Frontal cortex (tissue), 4 donors: ENCODE measurements at places on chromosomes 12 and 14. TPM values are rescaled to one million over a fixed set of nuclear protein-coding genes. Genes with fewer than 3 reads are reported as not detected.

DNA sequence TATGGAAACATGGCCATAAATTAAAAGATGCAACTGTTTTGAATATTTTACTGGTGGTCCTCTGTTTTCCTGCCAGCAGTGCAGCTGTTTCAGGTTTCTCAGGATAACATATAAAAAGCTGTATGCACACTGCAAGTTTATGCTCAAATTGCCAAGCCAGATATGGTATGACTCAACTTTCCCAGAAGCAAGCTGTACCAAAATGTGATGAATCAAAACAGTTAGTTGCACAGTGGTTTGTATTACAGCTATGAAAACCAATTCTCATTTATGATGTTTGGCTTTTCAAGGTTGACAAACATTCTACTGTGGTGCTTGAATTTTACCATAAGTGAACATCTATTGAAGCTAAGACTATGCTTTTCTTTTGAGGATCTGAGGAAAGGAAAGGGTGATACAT lies 15.5 kb downstream of the TRMT5 start:
- no peak for DNase-seq

- no peak for DNase-seq
These were observed 32.1 kb downstream of the TECPR2 start for GRCh38 chr14:102394717-102395375.

- DNase-seq: peak; percentile 14
These were observed 37.5 kb downstream of the EMP1 start for GRCh38 chr12:13233830-13234641.

DNA sequence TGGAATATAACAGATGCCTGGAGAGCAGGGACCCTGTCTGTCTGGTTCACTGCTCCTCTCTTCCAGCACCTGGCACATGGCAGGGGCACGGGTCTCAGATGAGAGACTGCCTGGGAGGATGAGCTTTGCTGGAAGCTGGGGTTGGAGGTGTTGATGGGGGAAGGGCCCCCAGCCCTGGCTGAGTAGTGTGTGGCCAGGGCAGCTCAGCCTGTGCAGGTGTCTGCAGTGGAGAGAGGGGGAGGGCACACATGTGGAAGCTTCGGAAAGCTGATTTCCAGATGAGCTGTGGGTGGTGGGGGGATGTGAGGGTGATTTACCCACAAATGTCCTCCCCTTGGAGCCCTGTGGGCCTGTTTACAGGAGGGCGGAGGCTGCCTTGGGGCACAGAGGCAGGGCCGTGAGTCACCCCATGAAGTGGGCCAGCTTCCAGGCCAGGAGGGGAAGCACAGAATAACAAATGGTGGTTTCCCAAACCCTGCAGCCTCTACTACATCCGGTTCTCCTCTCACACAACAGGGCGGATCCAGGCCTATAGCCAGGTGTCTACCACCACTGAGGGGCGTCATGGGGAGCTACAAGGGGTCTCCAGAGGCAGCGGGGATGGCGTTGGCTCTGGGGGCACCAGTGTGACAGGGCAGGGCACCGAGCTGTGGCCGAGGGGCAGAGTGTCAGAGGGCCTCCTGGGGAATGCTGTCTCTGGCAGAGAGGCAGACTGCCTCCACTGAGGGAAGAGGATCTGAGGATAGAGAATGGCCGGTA lies 11.0 kb downstream of the KRT7 start:
- DNase-seq: no peak

WNT1 gene
- total RNA-seq: not detected

ADCY6 gene
- 25.7 TPM for total RNA-seq

- DNase-seq: peak; percentile 21
These were observed 23.0 kb downstream of the PDE6H start for GRCh38 chr12:14995583-14996425.

GRCh38 chr14:31166271-31166561 lies 41.4 kb downstream of the HECTD1 start:
- no peak for DNase-seq

TMED8 gene
- 25.3 TPM for total RNA-seq

RAD9B gene
- 1.2 TPM for total RNA-seq

PLCZ1 gene
- not detected for total RNA-seq

GRCh38 chr12:117571321-117571720 lies 209.9 kb upstream of the NOS1 start:
- DNase-seq: no peak

GRCh38 chr14:88804035-88804434 lies 11.3 kb upstream of the EML5 start:
- no peak for DNase-seq

GRCh38 chr14:101552786-101553231 lies 8.5 kb upstream of the DIO3 start:
- DNase-seq: no peak

DNA sequence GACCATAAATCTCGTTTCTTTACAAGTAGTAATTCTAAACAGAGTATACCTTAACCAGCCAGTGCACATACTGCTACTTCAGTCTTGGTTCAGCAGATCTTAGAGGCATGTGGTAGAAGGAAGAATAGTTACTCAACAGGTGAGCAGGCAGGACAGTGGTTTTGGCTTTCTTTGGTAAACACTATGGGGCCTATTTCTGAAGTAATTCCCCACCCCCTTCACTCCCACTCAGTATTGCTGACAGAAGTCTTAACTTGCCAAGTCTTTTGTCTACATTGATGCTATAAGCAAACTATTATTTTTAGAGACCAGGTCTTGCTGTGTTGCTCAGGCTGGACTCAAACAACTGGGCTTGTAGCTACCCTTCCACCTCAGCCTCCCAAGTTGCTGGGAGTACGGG lies 68.5 kb downstream of the FBXO34 start:
- no peak for DNase-seq

DNA sequence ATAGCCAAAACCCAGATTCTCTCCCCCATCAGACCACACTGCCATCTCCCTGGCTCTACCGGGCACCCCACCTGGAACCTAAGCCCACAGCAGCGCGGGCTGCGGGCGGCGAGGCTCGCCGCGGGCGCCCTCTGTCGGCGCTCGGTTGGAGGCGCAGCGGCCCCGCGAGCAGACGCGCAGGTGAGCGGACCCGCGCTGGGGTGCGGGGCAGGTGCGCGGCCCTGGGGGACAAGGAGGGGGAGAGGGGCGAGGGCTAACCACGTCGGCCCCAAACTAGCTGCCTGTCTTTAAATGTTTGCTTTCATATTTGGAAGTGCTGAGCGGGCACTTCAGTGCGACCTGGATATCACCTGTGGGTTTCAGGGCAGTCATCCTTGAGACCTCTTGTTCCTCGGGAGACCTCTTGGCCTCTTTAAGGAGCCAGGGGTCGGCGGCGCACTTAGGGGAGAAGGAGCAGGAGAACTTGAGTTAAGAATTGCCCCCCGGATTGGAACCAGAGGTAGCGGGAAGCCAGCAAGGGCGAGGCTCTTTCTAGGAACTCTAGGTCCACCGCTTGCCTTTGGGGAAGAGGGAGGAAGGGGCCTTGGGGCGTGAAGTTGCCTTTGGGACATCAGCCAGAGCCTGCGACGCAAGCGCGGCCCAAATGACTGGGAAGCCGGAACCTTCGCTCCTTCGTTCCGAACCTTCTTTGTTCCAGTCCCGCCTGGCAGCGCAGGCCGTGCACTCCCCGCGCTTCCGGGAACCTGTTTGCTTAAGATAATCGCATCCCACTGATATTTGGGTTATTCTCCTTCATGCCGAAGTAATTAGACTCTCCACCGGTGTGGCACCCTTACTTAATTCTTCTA lies 78.7 kb downstream of the NEDD1 start:
- DNase-seq: no peak

- DNase-seq: no peak
These were observed 2.1 kb downstream of the TSPAN11 start for GRCh38 chr12:30928356-30929244.

DNA sequence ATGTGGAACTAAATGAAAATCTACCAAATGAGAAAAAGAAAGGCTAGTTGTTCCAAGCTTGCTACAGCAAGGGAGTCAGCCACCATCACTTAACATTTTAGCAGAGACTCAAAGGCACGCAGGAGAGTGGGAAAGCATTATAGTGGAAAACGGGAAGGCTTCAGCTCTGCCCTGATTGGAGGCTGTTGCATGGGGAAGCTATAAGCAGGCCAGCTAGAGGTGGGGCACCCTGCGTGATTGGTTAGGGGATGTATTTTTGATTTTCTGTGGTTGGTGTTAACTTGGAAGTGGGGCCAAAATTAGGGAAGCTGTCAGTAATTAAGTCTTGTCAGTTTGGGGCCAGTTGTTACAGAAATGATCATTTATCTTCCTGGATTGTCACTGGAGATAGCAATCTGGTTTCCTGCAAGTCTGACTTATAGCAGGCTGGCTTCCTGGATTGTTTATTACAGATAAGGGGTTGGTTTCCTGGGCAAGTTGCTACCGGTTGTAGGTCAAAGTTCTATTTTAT lies 93.9 kb downstream of the FAR2 start:
- no peak for DNase-seq

CELA1 gene
- not detected for total RNA-seq

DNA sequence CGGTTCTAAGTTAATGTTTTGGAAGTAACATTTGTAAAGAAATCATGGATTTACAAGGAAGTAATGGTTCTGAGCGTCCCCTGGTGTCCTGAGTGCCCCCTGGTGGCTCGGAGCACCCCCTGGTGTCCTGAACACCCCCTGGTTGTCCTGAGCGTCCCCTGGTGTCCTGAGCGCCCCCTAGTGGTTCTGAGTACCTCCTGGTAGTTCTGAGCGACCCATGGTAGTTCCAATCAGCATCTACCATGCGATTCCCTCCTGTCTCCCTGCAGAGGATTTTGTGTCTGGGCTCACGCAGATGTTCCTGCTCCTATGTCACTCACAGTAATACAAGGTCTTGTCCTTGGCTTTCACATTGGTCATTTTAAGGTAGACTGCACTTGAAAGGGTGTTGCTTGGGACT lies 1352.9 kb downstream of the TMEM121 start:
- DNase-seq: no peak

GRCh38 chr12:11813438-11813813 lies 164.0 kb downstream of the ETV6 start:
- no peak for DNase-seq

DNA sequence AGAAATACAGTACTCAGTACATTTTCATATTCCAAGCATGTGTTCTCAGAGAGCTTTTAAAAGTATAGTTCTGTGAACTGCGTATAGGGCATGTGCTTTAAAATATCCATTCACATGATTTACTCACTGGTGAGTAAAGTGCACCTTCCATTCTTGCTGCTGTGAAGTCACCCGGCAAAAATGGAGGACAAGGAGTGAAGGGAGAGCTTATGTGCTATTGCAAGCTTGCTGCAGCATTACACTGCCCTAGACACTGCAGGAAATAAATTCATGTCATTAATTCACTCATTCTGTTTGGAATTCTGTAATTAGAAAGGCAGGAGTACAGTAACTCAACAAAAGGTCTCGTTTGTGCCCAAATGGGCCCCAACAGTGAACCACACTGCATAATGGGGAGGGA lies 347.8 kb downstream of the PRKD1 start:
- no peak for DNase-seq
